HL-60 (cell line): ENCODE measurements at places on chromosomes 6 and 20.
A peak's percentile ranks its signal among the peaks of the same experiment; 100 is the strongest.

GRCh38 chr20:44031001-44031574 is 116.4 kb downstream of the TOX2 start:
- DNase-seq: no peak

GRCh38 chr6:39228111-39228971 is 934 bp downstream of the KCNK5 start:
- peak; percentile 27 for DNase-seq

DNA sequence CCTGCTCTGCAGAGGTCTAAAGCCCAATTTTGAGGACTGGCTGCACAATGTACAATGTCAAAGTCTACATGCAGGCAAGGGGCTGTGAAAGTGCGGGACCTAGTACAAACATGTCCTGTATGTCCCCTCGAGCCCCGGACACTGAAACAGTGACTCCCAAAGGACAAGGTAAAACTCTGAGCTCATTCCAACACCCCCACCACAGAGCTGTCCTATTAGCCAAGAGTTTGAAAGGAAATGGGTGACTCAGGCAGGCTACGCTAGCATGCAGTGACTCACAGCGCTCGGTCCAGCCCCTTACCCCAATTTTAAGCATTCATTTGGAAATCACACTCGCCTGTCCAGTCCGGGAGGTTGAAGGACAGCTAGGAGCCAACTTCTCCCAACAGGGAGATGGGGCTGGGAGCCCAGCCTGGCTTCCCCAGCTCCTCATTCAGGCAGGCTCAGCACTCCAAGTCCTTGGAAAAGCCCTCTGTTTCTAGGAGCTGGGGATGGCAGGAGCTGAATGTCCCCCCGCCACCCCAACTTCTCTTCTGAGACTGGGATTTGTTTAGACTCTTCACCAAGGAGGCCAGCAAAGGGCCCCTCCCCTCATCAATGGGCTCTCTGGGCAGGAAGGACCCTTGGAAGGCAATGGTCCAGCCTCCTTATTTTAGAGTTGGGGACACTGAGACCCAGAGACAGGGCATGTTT is 3.9 kb downstream of the SDC4 start:
- no peak for DNase-seq

DNA sequence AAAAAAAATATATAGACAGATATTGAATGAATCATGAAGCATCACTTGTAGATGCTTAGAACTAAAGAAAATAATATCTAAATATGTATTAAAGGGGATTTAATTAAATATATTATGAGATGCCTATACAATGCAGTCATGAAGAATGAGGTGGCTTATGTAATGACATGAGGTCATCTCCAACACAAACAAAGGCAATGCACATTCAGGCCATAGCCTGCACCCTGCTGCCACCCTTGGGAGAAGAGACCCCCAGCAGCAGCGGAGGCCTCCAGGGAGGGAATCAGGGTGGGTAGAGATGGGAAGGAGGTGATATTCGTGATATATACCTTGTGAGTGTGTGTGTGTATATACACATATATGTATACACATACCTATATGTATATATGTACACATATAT is 26.4 kb upstream of the SSTR4 start:
- no peak for DNase-seq

- no peak for DNase-seq
These were observed 33.3 kb upstream of the AFDN start for GRCh38 chr6:167793421-167793820.
